Activated T-helper 1 cell treated with Interleukin-2 at 50 U/mL for 16 hours (primary cell): ENCODE measurements at places on chromosomes 6 and 20.

DNA sequence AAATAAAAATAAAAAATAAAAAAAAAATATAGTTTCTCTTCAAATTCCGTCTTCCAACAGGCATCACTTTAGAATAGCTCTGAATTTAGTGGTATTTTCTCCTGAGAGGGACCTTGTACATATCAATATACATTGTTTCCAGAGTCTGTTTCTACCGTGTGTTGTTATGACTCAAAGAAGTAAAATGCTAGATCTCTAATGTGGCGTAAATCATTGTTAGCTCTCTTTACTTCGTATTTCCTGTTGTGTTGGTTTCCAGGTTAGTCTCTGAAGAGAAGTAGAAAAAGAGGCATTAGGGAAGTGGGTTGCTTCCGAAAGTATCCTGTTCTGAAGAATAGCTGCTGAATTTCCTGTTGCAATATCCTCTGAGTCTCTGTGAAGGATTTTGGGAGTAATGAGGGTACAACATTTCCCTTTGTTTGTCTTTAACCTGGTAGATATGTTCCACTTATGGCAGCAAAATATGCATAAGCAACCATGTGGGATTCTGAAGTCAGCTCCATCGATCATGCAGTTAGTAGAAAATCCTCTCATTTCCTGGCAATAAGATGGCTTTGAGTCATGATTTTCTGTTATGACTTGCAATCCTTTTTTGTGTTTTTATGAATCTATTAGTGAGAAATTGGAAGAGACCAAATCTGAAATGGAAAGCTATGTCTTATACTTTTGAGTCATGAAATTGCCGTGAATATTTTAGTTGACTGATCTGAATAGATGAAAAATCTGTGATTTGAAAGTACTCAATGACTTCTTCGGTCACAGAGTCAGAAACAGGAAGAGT is 42.0 kb upstream of the MCHR2 start:
- no peak for DNase-seq

DNA sequence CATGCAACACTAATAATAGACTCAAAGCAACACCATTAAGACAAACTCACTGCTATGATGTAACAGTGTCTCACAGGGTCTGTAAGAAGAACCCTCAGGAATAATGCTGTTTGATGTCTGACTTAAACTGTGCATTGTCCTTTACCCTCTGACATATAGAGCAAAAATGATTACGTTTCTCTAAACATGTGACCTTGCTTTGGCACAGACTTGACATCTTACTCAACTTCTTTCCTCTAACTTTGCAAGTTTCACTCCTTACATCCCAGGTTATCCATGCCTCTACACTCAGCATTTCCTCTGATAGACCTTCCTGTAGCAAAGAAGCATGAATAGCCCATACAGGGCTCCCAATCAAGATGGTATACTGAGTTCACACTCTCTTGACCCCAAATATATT is 252.7 kb downstream of the UST start:
- no peak for DNase-seq

DNA sequence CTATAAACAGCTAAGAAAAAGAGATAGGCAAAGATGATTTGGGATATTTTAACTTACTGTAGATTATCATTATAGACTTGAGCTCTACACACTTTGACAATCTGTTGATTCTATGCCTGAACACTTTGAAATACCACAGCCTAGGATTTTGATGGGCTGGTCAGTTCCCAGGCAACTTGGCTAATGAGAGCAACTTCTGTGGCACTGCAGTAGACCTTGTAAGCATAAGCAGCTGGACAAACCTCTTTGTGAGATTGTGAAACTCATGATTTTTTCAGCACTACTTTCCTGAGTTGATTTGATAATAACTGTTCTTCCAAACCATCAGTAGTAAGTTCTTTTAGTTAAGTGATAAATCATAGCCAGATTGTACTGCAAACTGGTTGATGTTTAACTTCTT is 27.1 kb upstream of the ELOVL5 start:
- DNase-seq = no peak

- no peak for DNase-seq
Measured at GRCh38 chr20:43304598-43304997, 114.9 kb upstream of the PTPRT start.

DNA sequence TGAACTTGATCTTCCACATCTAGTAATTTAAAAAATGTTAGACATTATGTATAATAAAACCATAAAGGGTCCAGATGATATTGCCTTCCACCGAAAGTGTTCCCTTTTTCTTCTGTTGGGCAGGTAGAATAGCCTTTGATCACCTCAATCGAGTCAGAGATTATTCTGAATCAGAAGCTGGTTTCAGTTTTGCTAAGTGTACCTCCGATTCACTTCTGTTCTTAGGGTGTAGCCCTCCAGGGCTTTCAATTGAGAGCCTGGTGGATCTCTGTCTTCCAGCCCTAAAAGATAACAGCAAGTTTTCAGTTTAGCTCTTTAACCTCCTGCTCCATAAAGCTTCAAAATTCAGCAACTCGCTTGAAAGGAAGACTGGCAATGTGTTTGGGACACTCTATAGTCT is 21.1 kb upstream of the AIG1 start:
- no peak for DNase-seq

- DNase-seq = no peak
Measured at GRCh38 chr6:119176445-119176844, 98.0 kb upstream of the FAM184A start.
